ENCODE measurements at places on chromosomes 1 and 21.
A peak's percentile ranks its signal among the peaks of the same experiment; 100 is the strongest.

- no peak for DNase-seq
Measured at GRCh38 chr1:16151196-16151994, 4.5 kb downstream of the EPHA2 start.

DNA sequence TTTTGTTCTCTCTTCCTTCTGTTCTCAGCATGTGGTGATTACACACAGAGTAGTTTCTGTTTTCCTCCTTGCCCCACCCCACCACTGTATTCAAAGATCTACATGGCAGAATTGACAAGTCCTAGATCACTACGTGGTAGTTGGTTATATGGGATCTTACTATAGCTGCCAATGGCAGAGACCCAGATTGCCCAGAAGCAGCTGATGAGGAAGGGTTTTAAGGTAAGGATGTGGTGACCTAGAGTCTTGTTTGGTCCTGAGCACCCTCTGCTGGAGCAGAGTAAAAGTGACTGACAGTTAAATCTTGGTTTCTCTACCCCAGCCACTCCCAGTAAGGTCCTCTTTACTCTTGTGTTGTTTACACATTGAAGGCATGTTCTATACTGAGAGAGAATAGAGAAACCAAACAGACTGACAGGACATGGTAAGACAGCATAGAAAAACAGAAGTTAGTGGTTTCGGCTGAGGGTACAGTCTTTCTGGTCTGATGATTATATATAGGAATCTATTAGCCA is 22.8 kb upstream of the STRIP1 start:
- DNase-seq, result peak; percentile 4

- peak; percentile 89 for DNase-seq
Measured at GRCh38 chr1:20964540-20965484, 177.7 kb upstream of the HP1BP3 start.

GRCh38 chr21:23101111-23101510 is 2102.9 kb downstream of the NCAM2 start:
- DNase-seq, result no peak

DNA sequence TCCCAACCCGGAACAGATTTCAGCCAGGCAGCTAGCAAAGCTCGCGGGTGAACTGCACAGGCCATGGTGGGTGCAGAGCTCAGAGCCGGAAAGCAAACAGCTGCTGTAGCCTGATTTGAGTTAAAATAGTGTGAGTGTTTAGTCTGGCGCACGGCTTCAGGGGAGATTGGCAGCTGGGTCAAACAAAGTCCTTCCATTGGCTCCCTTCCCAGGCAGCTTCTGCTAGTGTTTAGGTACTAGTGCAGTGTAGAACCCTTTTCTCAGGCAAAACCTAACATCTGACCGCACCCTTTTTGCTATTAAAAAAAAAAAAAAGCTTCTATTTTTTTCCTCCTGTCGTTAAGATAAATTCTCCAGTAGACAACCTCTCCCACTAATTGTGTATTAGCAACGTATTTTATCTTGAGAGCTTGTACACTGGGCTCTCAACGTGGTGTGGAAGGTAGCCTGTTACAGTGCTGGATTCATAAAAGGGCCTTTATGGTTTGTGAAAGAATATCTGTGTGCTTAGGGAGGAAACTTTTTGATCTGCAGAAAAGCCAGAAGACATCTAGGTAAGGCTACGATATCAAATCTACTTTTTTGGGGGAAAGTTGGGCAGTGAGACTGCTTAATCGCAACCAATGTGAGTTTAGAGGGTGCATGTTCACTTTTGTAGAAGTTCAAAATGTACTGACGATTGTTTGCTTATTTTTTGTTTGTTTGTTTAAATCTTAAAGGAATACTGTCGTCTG is 689.6 kb downstream of the USP25 start:
- no peak for DNase-seq

- DNase-seq, result no peak
Measured at GRCh38 chr1:82820816-82821215, 1020.1 kb downstream of the ADGRL2 start.

DNA sequence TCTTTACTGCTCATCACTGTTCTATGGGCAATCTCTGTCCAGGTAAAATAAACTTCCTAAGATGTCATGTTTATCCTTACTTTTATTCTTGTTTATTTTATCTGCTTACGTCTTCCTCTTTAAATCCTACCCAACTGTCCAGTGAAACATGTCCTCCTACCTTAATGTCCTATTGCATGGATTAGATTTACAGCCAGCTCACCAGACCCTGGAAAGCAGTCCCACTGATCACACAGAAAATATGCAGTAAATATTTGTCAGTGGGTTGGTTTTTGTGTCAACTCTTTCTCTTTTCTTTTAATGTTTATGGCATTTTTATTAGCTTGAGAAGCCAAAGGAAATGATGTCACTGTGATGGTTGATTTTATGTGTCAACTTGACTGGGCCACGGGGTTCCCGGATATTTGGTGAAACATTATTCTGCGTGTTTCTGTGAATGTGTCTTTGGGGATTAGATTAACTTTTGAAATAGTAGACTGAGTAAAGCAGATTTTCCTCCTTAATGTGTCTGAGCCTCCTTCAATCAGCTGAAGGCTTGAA is 258.3 kb downstream of the SRGAP2C start:
- DNase-seq, result no peak

GRCh38 chr1:28954126-28954726 is 39.9 kb downstream of the EPB41 start:
- DNase-seq, result no peak

GRCh38 chr1:60563777-60564535 is 490.4 kb upstream of the C1orf87 start:
- DNase-seq, result no peak

DNA sequence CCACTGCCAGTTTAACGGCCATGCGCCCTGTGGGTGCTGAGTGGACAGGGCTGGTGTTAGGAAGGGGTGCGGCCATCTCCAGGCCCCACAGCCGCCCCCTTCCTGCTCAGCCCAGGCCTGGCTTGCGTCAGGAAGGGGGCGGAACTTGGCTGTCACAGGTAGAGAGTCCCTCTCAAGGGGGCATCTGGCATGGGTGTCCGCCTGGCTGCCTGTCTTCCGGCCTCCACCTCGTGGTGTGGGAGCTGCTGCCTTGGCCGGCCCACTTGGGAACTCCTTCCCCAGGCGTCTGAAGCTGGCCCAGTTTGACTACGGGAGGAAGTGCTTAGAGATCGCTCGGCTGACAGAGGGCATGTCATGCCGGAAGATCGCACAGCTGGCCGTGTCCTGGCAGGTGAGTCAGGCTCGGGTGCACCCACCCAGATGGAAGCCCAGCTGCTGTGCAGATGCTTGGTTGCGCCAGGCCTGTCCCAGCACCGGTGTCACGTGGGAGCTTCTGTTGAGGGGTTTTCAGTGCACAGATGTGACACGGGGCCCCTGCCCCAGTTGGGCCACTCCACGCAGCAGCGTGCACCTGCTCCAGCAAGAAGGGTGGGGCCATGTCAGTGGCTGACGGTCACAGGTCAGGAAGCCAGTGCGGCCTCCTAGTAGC is 9.1 kb upstream of the ATAD3B start:
- DNase-seq, result peak; percentile 33

DNA sequence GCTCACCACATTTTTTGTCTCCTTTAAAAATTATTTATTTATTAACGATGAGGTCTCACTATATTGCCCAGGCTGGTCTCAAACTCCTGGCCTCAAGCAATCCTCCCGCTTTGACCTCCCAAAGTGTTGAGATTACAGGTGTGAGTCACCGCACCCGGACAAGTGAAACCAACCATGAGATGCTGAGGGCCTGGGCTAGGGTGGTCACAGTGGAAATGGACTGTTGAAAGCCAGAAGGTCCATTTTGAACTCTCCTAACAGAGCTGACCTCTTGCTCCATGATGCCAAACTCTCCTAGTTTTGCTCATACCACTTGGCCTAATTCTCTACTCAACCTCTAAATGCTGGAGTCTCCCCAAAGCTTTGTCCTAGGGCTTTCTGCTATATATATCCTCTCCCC is 109.1 kb downstream of the SLC45A1 start:
- DNase-seq, result no peak

DNA sequence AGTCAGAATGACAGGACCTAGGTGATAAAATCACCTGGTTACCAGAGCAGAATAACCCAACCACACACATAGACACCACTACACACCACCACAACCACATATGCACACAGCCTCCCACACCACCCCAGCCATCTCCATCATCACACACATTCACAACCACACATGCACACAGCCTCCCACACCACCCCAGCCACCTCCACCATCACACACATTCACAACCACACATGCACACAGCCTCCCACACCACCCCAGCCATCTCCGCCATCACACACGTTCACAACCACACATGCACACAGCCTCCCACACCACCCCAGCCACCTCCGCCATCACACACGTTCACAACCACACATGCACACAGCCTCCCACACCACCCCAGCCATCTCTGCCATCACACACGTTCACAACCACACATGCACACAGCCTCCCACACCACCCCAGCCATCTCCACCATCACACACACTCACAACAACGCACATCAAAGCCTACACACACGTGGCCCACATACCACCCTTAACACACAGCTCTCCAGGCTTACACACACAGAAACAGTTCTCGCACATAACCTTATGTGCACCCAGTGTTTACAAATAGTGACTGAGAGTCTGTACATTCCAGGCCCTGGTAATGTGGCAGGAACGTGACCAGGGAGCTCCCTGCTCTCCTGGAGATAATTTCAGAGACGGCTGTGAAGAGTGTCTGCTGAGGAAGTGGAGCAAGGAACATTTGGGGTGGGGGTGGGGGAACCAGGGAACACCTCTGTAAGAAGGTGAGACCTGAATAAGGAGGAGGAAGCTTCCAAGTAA is 3.3 kb upstream of the GJB3 start:
- no peak for DNase-seq

DNA sequence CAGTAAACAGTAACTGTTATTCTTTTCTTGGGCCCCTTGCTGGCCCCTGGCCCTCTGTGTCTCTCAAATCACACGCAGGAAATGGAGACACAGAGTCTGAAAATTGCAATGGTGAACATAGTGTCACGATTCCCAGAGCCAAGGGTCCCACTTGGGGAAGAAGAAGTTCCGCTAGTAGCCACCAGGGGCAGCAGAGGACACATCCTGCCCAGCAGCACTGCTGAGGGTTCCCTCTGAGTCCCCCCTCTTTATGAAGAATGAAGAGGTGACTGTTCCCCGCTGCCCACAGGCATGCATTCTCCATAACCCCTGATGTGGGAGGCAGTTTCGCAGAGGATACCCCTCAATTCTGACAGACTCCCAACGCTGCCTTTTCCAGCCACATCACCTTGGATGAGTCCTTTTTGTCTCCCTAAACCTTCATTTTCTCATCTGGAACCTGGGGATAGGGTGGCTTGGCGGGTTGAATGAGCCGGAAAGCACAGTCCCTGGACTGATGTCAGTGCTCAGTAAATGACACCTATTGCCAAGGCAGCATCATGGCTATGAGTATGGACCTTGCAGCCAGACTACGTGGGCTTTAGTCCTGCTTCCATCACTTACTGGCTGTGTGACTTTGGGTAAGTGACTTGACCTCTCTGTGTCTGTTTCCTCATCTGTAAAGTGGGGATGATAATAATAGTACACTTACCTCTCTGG is 238.0 kb upstream of the TMEM51 start:
- DNase-seq, result no peak

- DNase-seq, result no peak
Measured at GRCh38 chr1:154408174-154408777, 3.1 kb downstream of the IL6R start.

GRCh38 chr1:43912607-43913006 is 21.0 kb upstream of the ARTN start:
- no peak for DNase-seq

GRCh38 chr1:8371372-8371991 is 53.6 kb downstream of the SLC45A1 start:
- no peak for DNase-seq

DNA sequence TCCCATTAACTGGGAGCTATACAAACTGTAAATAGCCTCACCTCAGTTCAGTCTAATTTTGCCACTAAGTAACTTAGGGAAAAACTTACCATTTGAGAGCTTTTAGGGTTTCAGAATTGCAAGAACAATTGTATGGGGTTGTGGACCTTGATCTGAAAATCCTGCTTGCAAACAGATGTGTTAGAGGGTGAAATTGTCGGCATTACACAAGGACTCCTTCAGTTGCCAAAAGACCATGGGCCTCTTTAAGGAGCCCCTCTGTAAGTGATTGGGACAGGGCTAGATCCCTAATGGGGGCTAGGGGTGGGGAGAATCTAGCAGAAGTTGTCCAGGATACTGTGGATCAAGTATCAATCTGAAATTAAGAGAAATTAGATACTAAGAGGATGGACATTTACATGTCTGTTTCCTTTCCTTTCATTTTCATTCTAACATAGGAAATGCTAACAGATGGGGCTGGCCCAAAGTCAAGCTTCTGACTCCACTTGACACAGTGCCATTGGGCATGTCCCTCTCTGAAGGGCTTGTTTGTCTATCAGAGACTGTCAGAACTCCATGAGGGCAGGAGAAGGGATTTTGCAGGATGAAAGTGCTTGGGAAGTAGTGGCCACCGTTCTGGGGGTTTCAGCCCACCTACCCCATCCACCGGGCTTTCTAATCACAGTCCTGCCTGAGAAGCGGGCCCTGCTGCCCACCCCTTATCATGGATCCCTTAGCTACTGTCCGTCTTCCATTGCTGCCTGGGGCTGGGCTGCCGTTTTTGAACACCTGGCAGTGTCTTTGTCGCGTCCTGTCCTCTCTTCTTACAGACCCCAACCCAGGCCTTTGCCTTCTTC is 54.7 kb downstream of the STUM start:
- no peak for DNase-seq

- no peak for DNase-seq
Measured at GRCh38 chr1:43835082-43836021, 98.2 kb upstream of the ARTN start.

DNA sequence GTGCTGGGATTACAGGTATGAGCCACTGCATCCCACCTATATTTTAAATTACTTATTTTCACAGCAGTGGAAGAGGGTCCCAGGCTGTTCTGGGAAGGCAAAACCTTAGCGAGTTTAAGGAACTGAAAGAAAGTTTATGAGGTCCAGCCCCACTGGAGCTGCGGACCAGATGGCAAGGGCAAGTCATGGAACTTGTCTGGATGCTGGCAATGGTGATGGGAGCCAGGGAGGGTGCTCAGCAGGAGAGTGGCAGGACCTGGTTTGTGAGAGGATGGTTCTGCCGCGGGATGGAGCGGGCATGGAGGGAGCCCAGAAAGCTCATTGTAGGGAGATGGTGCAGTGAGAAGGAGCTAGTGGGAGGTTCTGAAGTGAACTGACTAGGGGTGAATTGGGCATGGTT is 50.6 kb upstream of the SLC45A1 start:
- DNase-seq, result no peak

DNA sequence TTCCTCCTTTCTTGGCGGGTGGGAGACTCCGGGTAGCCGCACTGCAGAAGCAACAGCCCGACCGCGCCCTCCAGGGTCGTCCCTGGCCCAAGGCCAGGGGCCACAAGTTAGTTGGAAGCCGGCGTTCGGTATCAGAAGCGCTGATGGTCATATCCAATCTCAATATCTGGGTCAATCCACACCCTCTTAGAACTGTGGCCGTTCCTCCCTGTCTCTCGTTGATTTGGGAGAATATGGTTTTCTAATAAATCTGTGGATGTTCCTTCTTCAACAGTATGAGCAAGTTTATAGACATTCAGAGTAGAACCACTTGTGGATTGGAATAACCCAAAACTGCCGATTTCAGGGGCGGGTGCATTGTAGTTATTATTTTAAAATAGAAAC is 2.5 kb downstream of the OLIG2 start:
- DNase-seq, result no peak

All from NCI-H146 (cell line).